H7 (cell line): ENCODE measurements at places on chromosomes 16 and 17. TPM values are rescaled to one million over a fixed set of nuclear protein-coding genes. Genes with fewer than 3 reads are reported as not detected.
A peak's percentile ranks its signal among the peaks of the same experiment; 100 is the strongest.

DNA sequence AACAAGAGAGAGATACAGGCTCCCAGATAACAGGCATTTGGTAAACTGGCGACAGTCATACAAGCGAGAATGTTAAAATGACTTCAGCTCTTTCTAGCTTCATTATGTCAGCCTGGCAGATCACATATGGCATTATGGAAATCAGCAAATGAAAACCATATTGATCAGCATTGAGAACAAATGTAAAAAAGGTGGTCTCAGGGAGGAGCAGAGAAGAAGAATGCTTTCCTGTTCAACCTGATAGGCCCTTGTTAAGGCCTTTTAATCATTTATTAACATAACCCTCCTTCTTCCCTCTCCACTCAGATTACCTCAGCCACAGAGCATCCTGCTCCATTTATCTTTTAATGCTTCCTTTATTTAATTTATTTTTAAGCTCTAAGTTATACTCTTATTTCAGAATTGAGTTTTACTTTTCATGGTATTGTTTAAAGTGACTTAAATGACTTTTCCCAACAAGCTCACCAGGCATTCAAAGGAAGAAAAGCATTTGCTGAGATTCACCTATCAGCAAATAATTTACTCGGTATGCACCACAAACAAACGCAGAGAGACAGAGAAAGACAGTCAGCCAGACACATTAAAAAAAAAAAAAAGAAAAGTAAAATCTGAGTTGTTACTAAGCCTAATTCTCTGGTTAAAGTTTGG lies 243.9 kb upstream of the TBX2 start:
- no peak for DNase-seq

GRCh38 chr17:29483503-29483902 lies 83.3 kb downstream of the ABHD15 start:
- DNase-seq = no peak

DNA sequence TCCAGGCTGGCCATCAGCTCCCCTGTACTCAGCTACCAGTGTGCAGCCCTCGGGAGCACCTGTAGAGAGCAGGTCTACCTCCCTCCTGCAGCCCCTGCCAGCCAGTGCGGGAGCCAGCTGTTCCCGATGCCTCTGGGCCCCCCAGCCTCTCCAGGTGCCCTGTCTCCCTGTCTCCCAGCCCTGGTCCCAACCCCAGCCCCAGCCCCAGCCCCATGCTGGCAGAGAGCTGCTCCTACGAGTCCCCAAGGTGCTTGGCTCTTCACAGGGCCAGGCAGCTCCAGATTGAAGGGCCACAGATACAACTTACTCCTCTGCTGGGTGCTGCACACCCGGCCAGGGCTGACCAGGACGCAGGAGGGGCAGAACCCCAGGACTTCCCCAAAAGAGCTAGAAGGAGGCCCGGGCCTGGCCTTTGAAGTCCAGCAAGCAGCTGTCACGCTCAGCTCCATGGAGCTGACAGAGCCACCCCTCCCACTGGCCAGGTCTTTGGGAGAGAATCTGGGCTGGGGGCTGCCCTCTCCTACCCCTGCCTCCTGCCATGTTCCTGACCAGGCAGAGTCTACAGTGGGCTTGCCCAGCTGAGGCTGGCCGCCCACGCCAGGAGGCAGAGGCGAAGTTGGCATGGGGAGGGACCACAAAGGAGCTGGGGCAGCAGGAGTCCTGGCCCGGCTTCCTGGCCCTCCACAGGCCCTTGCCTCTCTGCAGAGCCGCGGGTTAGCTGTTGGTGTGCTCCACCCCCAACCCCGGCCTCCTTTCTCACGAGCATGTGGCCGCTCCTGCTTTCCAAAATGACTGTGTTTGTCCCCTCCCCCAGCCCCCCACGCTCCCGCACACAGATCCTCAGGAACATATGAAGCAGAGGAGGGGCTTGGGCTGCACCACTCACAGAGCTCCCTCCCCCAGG lies 9.5 kb upstream of the ADAM11 start:
- peak; percentile 64 for DNase-seq

DNA sequence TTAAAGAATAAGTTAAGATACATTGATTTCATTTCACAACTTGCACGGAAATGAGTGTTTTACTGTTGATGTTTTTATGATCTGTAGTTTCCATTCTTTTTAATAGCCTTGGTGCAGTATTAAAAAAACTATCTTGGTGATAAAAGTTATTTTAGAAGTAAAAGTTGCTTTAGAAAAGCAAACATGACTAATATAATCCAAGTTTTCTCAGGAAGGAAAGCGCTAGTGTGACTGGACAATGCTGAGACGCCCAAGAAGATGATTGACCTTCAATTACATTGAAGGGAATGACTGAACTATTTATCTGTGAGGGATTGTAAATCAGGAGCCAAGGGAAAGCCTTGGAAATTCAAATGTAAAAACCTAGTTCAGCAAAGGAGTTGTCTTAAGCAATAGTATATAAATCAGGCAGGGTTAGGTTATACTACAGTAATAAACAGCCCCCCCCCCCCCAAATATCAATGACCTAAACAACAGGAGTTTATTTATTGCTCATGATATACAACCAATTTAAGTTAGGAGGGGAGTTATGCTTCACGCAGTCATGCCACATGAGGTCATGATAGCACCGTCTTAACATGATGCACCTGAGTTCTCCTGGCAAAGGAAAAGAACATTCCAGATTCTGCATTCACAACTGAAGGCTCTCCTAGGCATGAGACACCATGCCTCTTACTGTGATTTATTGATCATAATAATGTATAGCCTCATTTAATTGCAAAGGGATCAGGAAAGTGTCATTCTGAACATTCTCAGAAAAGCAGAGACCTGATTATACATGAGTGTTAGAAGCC lies 443.8 kb downstream of the CDH13 start:
- no peak for DNase-seq

DNA sequence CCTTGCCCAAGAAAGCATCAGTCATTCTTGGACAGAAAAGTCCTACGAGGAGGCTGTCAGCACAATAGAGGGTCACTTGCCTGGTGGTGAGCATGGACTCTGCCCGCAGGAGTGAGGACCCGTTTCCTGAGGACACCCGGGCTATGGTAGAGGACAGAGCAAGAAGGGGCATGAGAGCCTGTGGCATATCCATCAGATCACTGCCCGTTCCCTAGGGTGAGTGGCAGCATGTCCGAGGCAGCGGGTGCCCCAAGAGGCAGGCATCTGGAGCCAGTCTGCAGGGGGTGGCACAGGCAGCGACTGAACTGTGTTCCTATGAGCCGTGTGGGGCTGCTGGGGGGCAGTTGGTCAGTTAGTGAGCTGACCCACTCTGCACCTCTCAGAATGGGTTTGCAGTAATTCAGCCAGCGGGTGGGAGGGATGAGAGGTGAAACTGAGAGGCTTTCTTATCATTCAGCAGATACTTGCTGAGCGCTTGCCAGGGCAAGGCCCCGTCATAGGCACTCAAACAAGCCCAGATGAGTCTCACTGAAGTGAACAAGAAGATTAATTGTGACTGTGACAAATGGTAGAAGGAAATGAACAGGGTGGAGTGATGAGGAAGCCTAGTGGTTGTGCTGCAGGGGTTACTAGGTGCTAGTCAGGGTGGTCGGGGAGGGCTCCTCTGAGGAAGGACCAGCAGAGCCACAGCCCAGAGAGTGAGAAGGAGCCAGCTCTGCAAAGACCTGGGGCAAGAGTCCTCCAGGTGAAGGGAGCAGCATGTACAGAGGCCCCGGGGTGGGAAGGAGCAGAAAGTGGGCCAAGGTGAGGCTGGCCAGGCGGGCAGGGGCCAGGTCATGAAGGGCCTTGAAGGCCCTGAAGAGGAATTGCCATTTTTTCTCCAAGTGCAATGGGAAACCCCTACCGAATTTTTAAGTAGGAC lies 87.9 kb downstream of the CLEC16A start:
- DNase-seq = no peak

- DNase-seq = no peak
These were observed 50.8 kb upstream of the MAF start for GRCh38 chr16:79651363-79651762.

DNA sequence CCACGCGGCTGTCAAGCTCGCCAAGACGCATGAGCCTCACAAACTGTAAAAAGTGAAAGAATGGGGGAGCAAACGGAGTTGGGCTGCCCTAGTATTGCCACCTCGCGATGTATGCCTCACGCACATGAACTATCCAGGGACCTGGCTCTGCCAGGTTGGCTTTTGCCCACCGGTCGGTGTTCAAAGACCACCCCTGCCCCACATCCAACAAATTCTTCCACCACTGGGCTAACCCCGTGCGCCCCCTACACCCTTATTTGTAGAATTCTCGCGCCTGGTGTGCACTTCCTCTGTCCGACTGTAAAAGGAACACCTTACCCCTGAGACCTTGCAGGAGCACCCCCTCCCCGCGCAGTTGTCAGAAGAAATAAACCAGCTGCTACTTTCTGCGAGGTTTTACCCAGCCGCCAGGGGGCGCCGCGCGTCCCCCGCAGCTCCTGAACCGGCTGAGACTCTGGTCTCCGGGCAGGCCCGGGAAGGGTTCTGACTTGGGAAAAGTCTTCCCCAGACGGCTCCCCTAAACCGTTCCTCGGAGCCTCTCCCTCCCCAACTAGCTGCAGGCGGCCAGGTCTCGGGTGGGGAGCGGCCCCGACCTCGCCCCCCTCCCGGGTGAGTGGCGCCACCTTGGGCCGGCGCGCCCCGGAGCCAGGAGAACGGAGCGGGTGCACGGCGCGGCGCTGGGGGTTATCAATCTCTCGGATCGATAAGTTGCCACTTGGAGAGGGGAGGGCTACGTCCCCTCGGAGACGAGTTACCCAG lies 1.7 kb upstream of the ZNF423 start:
- peak; percentile 97 for DNase-seq

GRCh38 chr16:88992351-88993165 lies 15.6 kb upstream of the CBFA2T3 start:
- peak; percentile 76 for DNase-seq

DNA sequence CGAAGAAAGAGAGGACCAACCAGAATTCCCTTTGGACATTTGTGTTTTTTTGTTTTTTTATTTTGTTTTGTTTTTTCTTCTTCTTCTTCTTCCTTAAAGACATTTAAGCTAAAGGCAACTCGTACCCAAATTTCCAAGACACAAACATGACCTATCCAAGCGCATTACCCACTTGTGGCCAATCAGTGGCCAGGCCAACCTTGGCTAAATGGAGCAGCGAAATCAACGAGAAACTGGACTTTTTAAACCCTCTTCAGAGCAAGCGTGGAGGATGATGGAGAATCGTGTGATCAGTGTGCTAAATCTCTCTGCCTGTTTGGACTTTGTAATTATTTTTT lies 3.6 kb downstream of the SOX9 start:
- no peak for DNase-seq

GRCh38 chr16:80041410-80041809 lies 440.9 kb upstream of the MAF start:
- DNase-seq = no peak

- no peak for DNase-seq
These were observed 14.3 kb downstream of the ZP2 start for GRCh38 chr16:21197112-21197511.

- DNase-seq = no peak
These were observed 46.1 kb upstream of the RPL38 start for GRCh38 chr17:74157366-74157765.

DNA sequence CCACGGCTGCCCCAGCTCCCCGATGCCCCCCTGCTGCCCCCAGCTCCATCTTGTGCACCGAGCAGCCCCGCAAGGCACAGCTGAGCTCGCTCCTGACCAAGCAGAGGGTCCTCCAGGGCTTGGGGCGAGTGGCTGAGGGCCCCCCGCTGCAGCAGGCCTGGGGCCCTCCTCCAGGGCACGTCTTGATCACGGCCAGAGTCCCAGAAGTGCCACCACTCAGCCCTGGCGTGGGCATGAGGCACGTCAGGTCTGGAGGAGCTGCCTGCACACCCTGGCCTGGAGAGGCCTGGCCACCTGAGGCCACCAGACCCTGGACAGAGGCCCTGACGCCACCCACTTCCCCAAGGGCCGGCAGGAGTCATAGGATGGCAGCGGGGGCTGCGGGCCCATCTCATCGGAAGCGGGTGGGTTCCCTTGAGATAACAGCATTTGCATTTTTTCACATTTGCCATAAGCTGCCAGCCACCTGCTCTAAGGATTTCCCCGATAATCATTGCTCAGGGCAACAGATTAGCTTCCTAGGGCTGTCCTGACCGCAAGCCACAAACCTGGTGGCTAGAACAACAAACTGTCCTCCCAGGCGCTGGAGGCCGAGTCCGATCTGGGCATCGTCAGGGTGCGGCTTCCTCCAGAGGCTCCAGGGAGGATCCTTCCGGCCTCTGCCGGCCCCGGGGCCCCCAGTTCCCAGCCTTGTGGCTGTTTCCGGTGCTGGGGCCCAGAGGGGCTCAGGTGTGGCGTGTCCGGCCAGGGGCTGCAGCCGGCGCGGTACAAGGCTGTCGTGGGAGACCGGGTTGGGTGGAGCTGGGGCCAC lies 23.9 kb upstream of the C1QTNF8 start:
- no peak for DNase-seq

- no peak for DNase-seq
These were observed 9.8 kb downstream of the NTHL1 start for GRCh38 chr16:2037647-2038381.

DNA sequence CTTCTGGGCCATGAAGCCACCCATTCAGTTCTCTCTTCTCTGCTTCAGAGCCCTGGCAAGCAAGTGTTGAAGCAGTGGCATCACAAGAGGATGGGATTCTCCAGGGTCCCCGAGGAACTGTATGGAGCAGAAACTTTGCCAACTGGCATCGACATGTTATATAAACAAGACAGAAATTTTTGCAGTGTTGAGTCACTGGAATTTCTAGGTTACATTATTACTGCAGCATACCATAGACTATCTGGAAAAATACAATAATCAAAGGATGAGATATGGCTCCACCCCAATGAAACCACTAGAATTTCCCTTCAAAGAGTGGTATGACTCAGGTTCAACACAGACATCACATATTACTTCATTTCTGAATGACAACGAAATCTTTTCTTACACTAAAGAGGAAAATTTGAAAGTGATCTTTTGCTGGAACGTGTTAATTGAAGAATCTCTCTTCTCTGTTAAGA lies 343.0 kb upstream of the DYNLRB2 start:
- no peak for DNase-seq

DNA sequence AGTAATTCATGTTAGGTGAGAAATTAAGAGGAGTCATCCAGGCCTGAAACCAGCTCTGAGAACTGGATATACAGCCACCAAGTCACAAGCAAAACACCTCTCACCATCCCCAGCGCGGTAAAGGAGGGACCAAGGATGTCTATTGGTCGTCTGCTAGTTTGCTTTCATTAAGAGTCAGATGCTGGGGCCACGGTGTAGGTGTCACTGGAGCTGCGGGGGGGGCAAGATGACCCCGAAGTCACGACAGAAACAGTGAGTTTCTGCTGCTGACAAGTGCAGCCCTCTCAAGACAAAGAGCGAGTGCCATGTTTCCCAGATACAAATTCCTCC lies 790 bp downstream of the NCBP3 start:
- no peak for DNase-seq

LHX1 gene
- 14.2 and 23.1 TPM in 2 replicates for total RNA-seq

PITPNM3 gene
- total RNA-seq = 0.97 and 2.8 TPM in 2 replicates

TOX3 gene
- total RNA-seq = 14.1 and 18.1 TPM in 2 replicates

NME2 gene
- total RNA-seq = 605 and 649 TPM in 2 replicates

TNFRSF13B gene
- total RNA-seq = 0.21 TPM in 1 of 2 replicates, not detected in the other

TBC1D3H gene
- total RNA-seq = 0.55 and 1.3 TPM in 2 replicates

TMC7 gene
- total RNA-seq = 1.6 and 2.0 TPM in 2 replicates

RAPGEFL1 gene
- total RNA-seq = 3.9 and 5.4 TPM in 2 replicates

HASPIN gene
- total RNA-seq = 34.2 and 39.1 TPM in 2 replicates
